Activated T-cell treated with anti-CD3 and anti-CD28 coated beads, Interleukin-2, amount 50 U/mL, for 4 hours (primary cell): ENCODE measurements at places on chromosomes 16 and 17. TPM values are rescaled to one million over a fixed set of nuclear protein-coding genes. Genes with fewer than 3 reads are reported as not detected.

- DNase-seq: no peak
Measured at GRCh38 chr16:69094501-69094900, 11.0 kb upstream of the HAS3 start.

The TEKT1 gene
- not detected for total RNA-seq

The PRAC1 gene
- total RNA-seq: not detected

The ALOX12 gene
- not detected for total RNA-seq

DNA sequence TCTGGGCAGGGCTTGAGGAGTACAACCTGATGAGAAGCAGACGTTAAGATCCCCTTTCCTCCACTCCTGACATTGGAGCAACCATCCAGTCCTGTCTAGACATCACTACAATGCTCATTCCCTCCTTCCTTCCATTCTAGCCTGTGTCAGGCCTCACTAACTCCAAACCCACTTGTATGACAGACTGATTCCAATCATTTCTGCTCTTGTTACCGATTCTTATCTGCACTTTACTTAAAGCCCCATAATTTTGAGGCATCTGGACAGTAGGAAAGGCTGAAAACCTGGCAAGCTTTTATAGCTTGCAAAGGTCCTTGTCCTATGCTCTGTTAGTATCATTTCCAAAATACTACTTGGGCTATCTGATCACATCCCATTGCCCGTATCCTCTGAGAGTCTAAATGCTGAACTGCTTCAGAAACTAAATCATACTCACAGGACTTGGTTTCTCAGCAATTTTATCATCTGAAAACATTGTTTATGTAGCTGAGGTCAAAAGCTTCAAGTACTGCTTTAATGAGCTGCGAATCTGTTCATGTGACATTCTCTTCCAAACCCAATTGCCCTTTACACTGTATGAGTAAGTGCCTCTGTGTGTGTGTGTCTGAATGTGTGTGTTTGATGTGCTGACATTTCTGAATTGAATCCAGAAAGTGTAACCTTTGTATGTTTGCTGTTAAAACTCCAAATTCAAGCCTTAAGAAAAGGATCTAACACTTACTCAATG is 57.2 kb upstream of the CACNG3 start:
- DNase-seq: no peak

GRCh38 chr17:17795946-17796786 is 40.6 kb downstream of the SREBF1 start:
- no peak for DNase-seq

The FBXW10 gene
- 0.13 TPM for total RNA-seq

GRCh38 chr16:1175566-1176279 is 22.8 kb downstream of the CACNA1H start:
- no peak for DNase-seq

- DNase-seq: no peak
Measured at GRCh38 chr17:55492781-55493341, 18.4 kb downstream of the SMIM36 start.

The SLC6A2 gene
- total RNA-seq: not detected

DNA sequence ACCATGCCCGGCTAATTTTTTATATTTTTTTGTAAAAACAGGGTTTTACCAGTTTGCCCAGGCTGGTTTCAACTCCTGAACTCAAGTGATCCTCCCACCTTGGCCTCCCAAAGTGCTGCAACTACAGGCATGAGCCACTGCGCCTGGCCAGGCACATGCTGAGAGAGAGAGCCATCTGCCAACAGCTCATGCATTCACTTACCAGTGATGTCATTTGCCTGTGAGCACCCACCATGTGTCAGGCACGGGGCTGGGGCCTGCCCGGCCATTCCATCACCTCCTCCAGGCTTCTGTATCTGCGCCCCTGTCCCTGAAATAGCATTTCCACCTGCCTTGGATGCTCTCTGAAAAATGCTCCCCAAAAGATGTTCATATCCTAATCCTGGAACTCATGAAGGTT is 43.6 kb upstream of the PEMT start:
- DNase-seq: no peak

The FBXO39 gene
- total RNA-seq: not detected

The SEZ6L2 gene
- total RNA-seq: 0.33 TPM

The MYOCD gene
- total RNA-seq: not detected

- DNase-seq: no peak
Measured at GRCh38 chr17:74814453-74814852, 38.3 kb upstream of the NAT9 start.

DNA sequence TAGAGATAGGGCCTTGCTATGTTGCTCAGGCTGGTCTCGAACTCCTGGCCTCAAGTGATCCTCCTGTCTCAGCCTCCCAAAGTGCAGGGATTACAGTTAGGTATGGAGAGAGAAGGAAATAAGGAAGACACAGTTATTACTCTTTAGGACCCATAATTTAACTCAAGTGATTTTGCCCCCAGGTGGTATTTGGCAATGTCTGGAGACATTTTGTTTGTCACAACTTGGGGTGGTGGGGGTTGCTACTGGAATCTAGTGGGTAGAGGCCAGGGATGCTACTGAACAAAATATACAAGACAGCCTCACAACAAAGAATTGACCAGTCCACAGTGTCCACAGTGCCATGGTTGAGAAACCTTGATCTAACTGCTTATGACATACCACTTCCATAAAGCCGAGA is 64.1 kb downstream of the PRKCB start:
- DNase-seq: no peak

The CX3CL1 gene
- total RNA-seq: 0.05 TPM

- no peak for DNase-seq
Measured at GRCh38 chr17:66684261-66684660, 150.7 kb upstream of the CACNG5 start.

DNA sequence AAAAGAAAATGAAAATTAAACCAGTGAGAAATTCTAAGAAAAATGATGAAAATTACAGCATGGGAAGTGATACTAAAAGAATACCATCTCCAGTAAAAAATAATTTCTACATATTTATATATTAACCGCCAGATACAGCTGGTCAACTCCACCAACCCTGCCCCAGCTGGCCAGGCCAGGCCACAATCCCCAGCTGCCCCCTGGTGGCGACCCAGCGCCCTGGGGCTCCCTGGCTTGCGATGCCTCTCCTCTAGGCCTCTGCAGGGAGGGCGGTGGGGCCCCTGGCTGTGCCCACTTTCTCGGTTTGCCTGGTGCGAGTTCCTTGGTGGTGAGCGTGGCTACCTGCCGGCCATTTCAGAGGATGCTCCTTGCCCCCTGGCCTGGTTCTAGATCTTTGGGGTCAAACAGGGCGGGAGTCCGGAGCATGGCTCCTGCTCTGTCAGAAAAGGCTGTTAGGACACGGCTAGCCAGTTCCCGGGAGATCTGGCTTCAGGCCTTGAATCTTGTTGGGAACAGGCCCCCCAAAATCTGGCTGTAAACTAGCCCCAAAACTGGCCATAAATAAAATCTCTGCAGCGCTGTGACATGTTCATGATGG is 14.5 kb downstream of the GLIS2 start:
- DNase-seq: peak; percentile 72

DNA sequence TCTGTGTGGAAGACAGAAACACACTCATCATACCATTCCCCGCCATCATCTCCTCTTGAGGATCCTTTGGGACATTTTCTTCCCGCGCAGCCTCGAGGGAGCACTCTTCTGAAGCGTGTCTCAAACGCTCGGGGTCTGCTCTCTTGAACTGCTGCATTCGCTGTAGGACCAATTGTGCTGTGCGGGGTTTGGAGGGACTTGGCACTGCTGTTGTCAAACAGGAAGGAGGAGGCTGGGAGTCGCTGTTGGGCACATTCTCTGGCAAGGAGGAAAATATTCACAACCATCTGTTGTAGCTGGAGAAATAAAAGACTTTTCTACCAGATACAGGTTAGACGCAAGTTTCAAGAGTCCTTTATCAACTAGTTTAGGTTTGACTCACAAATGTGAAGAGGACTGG is 5.0 kb downstream of the SLX4 start:
- DNase-seq: no peak

DNA sequence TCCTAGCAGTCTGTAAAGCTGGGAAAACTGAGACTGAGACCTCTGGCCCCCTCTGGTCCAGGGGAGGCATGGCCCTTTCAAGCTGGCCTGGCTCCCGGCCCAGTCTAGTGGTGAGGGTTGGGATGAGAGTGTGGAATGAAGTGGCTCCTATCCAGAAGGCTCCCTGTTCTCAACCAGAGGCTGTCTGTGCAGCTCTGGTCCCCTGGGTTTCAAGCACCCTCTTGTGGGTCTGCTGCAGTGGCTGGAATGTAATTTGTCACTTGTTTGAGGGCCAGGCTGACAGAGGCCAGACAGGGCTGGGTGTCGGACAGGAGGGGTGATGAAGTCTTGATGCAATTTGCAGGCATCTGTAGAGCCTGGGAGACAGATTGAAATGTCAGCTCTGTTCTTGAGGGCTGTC is 22.1 kb upstream of the PHF12 start:
- no peak for DNase-seq

DNA sequence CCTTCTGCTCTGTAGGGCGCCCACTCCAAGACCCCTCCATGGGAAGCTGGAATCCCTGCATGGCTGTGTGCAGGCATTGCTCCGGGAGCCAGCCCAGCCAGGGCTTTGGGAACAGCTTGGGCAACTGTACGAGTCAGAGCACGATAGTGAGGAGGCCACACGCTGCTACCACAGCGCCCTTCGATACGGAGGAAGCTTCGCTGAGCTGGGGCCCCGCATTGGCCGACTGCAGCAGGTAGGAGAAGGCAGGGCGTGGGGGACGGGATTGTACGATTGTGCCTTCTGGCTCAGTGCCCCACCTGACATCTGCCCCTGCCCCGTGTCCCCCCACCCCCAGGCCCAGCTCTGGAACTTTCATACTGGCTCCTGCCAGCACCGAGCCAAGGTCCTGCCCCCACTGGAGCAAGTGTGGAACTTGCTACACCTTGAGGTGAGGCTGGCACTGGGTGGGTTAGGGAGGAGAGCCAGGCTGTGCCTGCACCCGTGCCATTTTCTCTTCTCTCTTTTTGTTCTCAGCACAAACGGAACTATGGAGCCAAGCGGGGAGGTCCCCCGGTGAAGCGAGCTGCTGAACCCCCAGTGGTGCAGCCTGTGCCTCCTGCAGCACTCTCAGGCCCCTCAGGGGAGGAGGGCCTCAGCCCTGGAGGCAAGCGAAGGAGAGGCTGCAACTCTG is 8.7 kb upstream of the TMEM88 start:
- no peak for DNase-seq

DNA sequence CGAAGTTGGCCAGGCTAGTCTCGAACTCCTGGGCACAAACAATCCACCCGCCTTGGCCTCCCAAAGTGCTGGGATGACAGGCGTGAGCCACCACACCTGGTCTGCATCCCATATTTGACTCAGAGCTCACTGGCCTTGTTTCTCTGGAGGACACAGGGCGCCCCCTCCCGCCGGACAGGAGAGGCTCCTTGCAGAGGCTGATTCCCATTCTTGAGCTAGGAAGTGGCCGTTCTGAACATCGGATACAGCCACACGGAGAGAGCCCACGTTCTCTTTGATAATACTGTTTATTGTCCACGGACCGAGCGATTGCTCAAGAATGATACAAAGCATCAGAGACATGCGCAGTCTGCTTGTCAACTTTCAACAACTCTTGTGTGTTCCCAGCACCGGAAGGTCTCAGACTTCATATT is 12.1 kb upstream of the USP36 start:
- DNase-seq: no peak

DNA sequence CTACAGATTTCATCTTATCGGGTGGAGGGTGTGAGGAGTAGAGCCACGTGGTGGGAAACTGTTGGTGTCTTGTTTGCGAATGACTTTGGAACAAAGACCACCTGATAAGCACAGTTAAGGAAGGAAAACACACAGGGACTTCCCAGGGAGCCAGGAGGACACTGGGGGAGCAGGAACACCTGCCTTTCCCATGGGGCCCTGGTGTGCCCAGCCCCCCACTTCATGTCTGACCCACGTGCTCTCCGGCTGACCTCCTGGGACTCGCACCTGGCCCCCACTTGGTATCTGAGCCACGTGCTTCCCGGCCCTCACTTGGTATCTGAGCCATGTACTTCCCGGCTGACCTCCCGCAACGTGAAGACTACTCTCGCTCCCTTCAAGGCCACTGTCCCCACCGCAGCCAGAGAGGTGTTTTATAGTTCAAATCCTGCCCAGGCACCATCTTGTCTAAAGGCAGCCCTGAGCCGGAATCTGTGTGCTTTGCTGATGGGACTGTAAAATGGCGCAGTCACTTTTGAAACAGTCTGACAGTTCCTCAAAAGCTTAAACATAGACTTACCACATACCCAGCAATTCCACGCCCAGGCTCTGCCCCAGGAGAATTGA is 5.4 kb upstream of the CSNK1D start:
- no peak for DNase-seq

The MEIOB gene
- total RNA-seq: 0.34 TPM

- DNase-seq: no peak
Measured at GRCh38 chr17:50891577-50891989, 25.4 kb upstream of the TOB1 start.

The SEC14L5 gene
- total RNA-seq: not detected

The TBC1D3E gene
- not detected for total RNA-seq

The ARRB2 gene
- total RNA-seq: 89.7 TPM

GRCh38 chr16:30369091-30369937 is 980 bp downstream of the TBC1D10B start:
- DNase-seq: no peak

The ZNF597 gene
- total RNA-seq: 1.2 TPM

DNA sequence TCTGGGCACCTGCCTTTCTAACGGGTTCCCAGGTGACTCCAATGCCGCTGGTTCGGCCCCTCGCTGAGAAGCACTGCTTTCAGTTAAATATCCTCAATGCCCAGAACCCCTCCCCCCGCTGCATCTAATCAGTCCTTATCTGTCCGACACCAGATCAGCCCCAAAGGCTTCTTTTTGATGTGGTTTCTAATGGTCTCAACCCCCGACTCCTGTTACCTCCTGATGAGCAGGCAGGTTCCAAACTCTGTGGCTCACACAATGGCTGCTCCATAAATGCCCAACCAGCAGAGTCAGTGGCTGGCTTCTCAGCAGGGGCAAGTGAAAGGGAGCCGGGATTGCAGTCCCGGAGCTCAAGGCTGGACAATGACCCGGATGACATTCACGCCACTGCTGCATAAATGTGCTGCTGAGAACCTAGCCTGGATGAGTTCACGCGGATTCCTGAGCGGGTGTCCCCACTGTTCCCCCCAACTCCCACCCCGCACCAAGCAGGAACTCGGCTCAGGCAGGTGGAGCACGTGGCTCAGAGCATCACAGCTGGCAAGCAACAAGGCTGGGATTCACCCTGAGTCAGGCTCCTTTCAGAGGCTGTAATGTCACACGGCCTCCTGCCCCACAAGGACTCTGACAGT is 1.0 kb upstream of the SLC38A8 start:
- DNase-seq: no peak

- no peak for DNase-seq
Measured at GRCh38 chr16:53933407-53933806, 229.5 kb downstream of the FTO start.

- no peak for DNase-seq
Measured at GRCh38 chr16:551210-551609, 9.0 kb upstream of the PRR35 start.

DNA sequence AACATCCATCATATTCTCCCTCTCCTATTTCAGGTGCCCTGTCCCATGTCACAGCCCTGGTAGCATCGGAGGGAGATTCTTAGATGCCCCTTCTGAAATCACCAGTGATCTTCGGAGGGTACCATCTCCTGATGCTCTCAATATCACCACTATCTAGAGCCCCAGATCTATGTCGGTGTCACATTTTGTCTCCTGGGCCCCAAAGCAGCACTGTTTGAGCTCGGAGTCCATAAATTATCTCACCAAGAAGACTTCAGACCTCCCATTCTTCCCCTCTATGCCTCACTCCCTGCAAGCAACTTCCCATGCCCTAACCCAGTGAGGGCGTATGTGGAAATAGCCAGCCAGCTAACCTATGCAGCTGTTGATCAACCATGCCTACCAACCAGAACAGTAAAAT is 51.5 kb upstream of the NLK start:
- no peak for DNase-seq

GRCh38 chr16:78177987-78178386 is 78.5 kb downstream of the WWOX start:
- no peak for DNase-seq
